NCI-H2171 (cell line): ENCODE measurements at places on chromosomes 16 and 17.

GRCh38 chr16:76535-77272 lies 1.3 kb upstream of the MPG start:
- DNase-seq = no peak

DNA sequence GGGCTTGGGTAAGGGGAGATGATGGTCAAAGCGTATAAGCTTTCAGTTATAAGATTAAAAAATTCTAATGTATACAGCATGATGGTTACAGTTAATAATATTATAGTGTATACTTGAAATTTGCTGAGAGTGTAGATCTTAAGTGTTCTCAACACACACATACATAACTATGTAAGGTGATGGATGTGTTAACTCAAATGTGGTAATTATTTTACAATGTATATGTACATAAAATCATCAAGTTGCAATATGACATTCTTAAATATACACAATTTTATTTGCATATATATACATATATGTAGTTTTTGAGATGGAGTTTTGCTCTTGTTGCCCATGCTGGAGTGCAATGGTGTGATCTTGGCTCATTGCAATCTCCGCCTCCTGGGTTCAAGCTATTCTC lies 7.2 kb downstream of the ZKSCAN2 start:
- DNase-seq = no peak

DNA sequence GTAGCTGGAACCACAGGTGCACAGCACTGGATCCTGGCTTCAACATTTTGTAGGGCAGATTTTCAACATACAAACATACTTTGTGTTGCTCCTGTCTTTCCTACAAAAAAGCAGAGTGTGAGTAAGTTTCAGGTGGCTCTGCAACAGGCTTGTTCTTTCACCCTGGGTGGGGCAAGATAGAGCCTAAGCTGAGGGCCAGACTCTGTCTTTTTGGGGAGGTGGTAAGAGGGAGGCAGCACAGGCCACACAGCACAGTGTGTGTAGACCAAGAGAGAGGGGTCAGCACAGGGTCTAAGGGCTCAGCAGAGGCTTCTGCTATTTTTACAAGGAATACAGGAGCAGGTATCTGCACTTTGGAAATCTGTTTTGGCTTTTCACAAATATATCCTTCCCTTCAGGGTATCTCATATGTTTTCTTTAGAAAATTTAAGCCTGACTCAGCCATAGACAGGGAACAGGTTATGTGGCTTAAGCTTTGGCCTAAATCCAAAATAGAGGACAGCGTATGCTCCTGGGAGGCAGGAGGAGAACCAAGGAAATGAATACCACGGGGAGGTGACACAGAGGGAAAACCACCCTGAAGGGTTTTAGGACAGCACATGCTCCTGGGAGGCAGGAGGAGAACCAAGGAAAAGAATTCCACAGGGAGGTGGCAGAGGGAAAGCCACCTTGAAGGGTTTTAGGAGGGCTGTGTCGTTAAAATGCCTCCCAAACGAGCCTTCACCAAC lies 21.6 kb downstream of the EMC8 start:
- DNase-seq = no peak

DNA sequence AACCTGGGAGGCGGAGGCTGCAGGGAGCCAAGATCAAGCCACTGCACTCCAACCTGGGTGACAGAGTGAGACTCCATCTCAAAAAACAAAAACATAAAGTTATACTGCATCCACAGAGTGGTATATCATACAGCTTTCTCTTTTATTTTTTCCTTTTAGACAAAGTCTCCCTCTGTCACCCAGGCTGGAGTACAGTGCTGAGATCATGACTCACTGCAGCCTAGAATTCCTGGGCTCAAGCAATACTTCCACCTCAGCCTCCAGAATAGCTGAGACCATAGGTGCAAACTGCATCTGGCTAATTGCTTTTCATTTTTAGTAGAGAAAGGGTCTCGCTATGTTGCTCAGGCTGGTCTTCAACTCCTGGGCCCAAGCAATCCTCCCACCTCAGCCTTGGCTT lies 10.0 kb upstream of the COPRS start:
- DNase-seq = no peak

DNA sequence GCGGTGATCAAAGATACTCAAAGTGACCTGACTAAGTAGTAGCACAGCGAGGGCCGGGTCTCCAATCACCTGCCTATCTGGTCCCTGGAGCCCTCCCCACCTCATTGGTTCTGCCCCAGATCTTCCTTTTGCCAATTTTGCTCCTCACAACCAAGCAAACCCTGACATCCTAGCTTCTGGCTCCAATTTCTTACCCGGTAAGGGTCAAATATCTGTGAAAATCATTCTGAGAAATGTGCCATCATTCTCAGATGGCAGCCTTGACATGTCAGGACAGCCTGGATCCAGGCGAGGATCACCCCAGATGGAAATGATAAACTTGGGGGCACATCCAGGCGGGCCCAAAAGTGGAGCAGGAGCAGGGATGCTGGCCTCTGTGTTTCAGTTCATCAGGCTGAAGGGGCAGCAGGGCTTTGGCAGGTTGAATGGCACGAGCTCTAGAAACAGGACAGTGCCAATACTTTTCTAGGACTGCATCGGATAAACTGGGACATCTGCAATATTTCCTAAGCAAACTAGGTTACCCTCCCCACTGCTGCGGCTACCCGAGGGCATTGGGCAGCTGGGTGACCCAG lies 83.9 kb downstream of the SHISA6 start:
- DNase-seq = no peak

- no peak for DNase-seq
These were observed 11.1 kb upstream of the ATP2C2 start for GRCh38 chr16:84357191-84357651.

- no peak for DNase-seq
These were observed 154.3 kb downstream of the SNX29 start for GRCh38 chr16:12130691-12131290.

DNA sequence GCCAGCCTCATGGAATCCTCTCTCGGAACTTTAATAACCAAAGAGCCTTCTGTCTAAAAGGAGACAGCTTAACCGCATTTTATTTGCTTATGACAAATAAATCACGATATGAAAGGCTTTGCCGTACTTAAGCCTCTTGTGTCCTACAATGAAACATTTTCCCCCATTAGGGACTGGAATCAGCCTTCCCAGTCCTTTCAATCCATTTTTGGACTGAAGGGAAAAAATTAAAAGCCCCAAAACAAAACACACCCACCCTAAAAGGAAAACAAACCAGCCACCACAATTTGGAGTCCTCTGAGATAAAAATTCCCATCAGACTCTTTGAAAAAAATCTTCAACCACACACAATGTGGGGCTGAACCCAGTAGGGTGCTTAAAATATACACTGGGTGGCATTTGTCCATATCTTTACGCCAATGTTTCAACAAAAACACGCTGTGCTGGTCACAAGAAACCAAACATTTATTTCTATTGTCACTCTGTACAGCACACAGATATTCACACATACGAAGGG lies 3.0 kb downstream of the HOXB4 start:
- DNase-seq = no peak

- no peak for DNase-seq
These were observed 17.3 kb downstream of the MAP2K6 start for GRCh38 chr17:69431835-69432234.

- no peak for DNase-seq
These were observed 3.7 kb downstream of the NCOR1 start for GRCh38 chr17:16211590-16211989.
